ENCODE measurements at places on chromosomes 1 and 21.
A peak's percentile ranks its signal among the peaks of the same experiment; 100 is the strongest.

DNA sequence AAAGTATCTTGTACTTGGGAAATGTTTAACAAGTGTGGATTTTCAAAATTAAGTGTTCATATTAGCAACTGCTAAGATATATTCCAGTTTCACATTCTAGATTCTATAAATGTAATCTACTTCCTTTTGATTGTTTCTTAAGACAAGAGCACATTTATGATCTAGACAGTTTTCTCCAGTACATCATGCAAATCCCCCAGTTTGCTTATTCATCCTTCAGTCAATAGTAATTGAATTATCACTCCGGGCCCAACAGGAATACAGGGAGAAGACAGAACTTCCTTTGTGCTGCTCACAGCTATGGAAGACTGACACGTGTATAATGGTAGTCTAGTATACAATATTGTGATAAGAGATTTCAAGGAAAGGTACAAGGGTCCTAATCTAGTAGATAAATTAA lies 14.5 kb downstream of the PLA2G4A start:
- no peak for DNase-seq

DNA sequence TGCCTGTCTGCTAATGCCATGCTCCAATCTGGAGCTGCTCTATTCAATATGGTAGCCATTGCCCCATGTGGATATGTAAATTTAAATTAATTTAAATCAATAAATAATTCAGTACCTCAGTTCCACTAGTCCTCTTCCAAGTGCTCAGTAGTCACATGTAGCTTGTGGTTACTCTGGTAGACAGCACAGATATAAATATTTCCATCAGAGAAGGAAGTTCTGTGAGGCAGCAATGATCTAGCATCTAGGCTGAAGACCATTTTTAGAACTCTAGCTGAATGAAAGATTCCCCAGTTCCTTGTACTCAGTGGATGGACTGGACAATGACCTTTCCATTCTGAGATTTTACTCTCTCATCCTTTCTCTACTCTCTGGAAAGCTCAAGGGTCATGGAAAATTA lies 25.8 kb upstream of the CAPZB start:
- no peak for DNase-seq

- no peak for DNase-seq
Measured at GRCh38 chr1:90386899-90387720, 330.0 kb downstream of the BARHL2 start.

DNA sequence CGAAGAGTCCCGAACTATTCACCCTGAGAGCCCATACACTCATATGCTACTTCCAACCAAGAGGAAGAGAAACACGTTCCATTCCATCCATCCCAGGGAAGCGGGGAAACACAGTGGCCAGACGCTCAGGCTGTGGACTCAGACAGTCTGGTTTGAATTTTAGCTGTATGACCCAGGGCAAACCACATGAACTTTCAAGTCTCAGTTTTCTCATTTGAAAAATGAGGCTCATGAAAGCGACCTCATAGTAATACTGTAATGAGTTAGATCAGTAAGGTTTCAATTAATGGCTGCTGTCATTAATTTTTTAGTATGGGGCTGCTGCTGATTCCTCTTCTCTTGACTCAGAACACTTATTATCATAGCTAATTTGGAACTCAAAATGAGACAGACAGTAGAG lies 1.5 kb downstream of the FCRL4 start:
- no peak for DNase-seq

- DNase-seq: no peak
Measured at GRCh38 chr1:20174937-20175666, 10.8 kb upstream of the UBXN10 start.

- no peak for DNase-seq
Measured at GRCh38 chr1:224430511-224431113, 4.0 kb downstream of the WDR26 start.

GRCh38 chr1:43451157-43451591 lies 2.6 kb downstream of the HYI start:
- no peak for DNase-seq

DNA sequence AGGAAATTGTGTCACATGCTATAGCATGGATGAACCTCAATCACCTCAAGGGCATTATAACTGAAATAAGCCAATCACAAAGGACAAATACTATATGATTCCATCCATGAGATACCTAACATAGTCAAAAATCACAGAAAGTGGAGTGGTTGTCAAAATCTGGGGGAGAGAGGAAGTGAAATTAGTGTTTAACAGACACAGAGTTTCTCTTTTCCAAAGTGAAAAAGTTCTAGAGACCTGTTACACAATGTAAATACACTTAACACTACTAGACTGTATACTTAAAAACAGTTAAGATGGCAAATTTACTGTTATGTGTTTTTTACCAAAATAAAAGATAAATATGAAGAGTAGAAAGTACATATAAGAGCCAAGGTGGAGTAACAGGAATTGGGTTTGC lies 31.8 kb downstream of the ZNF644 start:
- DNase-seq: no peak

DNA sequence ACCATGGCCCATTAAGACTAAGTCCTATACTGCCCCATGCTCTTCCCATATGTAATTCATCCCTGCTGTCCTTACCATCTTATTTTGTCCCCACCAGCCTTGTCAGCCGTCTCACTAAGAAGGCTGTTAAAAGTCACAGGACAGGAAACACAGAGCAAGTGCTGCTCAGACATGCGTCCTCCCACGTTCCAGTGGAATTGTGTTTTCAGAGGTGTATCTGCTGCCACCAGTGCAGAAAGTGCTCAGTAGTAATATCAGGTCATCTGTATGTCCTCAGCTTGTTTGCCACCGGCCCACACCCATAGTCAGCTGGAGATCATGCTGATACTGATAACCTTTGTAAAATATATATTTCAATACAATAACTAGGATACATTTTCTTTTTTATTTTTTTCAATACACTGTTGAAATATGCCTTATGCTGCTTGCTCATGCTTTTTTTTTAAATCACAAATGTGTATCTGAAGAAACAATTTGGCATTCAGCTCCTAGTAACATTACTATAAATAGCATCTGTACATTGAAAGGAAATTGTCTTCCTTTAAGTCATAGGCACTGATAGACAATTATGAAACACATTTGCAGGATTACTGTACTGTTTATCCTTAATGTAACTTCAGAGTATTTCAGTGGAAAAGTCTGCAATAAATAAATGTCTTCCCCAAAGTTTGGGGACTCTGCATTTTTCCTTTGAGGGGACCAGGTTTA lies 156.9 kb downstream of the EDEM3 start:
- DNase-seq: no peak

DNA sequence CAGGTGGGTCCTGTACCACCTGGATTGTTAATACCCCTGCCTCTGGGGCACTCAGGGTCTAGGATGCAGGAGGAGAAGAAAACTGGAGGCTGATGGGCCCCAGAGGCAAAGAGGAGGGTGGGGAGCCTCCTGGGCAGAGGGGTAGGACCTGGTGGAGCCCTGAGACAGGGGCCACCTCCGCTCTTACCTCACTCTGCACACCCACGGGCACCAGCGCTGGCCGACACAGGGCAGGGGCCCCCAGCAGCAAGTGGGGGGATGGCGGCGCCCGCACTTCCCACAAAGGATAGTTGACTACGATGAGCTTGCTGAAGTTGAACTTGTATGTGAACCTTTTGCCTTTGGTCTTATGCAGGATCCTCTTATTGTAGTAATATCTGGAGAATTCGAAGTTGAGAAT lies 1.1 kb downstream of the ETV3L start:
- no peak for DNase-seq

DNA sequence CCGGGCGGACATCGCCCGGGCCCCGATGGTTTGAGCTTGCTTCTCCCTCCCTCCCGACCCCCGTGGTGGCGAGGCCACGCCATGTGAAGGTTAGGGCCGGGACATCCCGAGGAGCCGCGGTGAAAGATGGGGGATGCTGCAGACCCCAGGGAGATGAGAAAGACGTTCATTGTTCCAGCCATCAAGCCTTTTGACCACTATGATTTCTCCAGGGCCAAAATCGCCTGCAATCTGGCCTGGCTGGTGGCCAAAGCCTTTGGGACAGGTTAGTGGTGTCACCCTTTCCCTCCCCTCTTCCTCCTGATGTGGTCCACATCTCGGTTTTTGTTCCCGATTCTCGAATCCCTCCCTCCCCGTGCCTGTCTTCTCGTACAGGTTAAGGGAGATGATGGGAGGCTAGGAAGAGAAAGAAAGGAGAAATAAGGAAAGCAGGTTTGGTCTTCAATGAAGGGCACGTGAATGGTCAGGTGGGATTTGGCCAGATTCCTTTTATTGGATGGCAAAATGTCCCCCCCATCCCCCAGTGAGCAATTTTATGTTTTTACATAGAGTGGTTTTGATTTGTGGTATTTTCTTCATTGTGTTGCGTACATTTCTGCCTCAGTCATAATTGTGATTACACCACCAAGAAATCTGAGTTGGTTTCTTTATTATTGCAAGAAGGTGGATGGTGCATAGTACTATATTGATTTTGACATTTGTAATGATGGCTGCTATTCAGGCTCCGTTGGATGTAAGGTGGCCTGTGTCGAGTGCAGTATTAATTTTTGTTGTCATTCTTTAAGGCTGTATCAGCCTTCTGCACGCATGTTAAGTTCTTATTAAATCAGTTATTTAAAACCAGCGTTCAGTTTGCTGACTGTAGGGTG lies 1.2 kb downstream of the CAMSAP2 start:
- no peak for DNase-seq

GRCh38 chr1:210143465-210144062 lies 89.0 kb upstream of the SERTAD4 start:
- DNase-seq: no peak

DNA sequence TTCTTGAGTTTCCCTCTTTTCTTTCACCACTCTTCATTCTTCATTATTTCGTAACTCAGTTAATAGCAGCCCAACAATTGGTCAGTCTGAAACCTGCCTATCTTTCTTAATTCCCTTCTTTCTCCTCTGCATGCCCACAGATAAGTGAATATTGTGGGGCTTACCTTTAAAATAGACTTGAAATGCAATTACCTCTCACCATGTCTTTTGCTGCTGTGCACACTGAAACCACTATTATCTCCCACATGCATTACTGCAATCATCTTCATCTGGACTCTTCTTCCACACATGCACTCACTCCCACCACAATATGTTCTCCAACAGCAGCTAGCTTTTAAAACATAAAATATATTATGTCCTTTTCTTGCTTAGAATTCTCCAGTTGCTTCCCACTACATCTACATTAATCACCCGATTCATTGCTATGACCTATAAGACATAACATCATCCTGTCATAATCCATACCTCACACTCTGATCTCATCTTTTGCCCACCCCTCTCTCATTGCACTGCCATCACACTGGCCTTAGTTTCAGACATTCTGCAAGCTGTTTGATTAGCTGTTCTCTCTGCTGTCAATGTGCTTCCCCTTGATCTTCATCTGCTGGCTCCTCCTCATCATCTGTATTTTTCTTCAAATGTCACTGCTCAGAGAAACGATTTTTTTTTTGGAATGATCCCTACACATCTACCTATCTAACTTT lies 304.8 kb downstream of the PTPRC start:
- no peak for DNase-seq

- DNase-seq: no peak
Measured at GRCh38 chr1:101198842-101199636, 37.8 kb upstream of the S1PR1 start.

DNA sequence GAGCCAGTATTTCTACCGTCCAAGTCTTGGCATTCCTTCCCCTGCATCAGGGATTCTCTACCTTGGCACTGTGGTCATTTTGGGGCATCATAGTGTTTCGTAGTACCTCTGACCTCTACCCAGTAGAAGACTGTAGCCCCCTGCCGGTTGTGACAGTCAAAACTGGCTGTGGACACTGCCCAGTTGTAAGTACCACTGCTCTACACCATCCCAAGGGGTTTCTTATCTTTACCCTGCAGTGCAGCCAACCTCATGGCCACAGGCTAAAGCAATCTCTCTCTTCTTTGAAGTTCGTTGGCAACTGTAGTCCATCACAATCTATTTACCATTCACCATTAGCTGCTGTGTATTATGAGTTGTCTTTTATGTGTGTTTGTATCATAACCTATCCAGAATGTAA lies 29.3 kb upstream of the ERO1B start:
- DNase-seq: no peak

GRCh38 chr1:90162216-90162615 lies 167.3 kb downstream of the ZNF326 start:
- no peak for DNase-seq

DNA sequence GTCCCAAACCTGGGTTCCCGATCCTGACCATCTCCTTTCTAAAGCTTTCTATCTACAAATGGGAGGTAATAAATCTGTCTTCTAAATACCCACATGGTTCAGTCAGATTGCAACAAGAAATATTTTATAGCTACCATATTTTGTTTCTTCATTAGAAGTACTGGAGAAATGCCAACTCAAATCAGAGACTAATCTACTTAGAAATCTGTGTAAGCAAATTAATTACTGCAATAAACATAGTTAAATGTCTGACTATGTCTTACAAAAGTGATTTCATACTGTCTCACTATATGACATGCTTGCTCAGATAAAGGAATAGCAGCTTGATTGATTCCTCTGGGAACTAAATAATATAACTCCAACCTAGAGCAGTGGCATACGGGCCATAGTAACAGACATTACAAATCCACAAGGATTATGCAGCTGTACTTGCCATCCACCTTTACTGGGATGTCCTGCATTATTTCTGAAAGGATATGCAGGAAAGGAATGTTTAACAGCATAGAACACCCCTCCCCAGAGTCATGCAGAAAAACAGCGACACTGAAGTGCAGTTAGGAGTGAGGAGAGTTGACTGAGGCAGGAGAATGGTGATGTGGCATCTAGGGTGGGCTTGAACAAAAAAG lies 80.3 kb downstream of the PCNX2 start:
- no peak for DNase-seq

GRCh38 chr1:112105557-112105956 lies 116.1 kb upstream of the KCND3 start:
- no peak for DNase-seq

DNA sequence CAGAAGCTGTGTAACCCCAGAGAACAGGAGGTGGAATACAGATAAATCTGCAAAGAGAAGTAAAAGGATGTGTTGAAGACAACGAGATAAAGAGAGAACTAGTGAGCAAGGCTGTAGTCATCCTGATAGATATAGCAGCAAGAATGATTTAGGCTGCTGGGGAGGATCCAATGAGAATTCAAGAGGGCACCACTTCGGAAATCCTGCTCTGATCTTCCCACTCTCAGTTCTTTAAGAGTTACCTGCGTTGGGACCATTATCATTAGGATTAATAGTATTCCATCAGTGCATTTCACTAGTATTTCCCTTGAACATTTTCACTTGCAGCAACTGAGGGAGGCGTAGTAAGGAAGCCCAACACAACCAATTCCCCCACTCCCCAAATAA lies at the start of gene BRINP3:
TSS of gene BRINP3 (minus strand) at position 103 of the 387 bp plus-strand sequence.
- no peak for DNase-seq

DNA sequence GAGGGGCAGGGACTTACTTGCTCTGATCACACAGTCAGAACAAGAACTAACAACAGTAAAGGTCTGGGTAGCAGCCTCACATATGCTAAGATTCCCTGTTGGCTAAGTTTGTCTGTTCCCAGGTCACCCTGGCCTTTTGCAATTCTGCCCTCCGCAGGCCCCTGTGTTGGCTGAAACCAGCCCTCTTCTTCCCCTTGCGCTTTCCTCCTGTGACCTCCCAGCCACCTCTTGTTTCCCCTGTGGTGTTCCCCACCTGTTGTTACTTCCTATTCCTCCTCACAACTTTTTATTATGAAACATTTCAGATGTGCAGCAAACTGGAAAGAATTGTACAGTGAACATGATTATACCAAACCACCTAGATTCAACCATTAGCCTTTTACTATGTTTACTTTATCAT lies 23.4 kb downstream of the MAPKAPK2 start:
- no peak for DNase-seq

GRCh38 chr1:25549273-25550154 lies 6.1 kb downstream of the LDLRAP1 start:
- DNase-seq: peak; percentile 54
